Endodermal cell (in vitro differentiated cells): ENCODE measurements at places on chromosomes 4 and X.
A peak's percentile ranks its signal among the peaks of the same experiment; 100 is the strongest.

- no peak for DNase-seq
Measured at GRCh38 chr4:87109945-87110344, 110.5 kb downstream of the KLHL8 start.

- no peak for DNase-seq
Measured at GRCh38 chr4:183297675-183298074, 22.4 kb downstream of the CLDN22 start.

- no peak for DNase-seq
Measured at GRCh38 chr4:30754021-30754420, 33.9 kb downstream of the PCDH7 start.

GRCh38 chr4:158835226-158836001 lies 66.6 kb downstream of the FNIP2 start:
- DNase-seq, result no peak

GRCh38 chrX:2898846-2899512 lies 30.2 kb downstream of the ARSD start:
- DNase-seq, result peak; percentile 38

DNA sequence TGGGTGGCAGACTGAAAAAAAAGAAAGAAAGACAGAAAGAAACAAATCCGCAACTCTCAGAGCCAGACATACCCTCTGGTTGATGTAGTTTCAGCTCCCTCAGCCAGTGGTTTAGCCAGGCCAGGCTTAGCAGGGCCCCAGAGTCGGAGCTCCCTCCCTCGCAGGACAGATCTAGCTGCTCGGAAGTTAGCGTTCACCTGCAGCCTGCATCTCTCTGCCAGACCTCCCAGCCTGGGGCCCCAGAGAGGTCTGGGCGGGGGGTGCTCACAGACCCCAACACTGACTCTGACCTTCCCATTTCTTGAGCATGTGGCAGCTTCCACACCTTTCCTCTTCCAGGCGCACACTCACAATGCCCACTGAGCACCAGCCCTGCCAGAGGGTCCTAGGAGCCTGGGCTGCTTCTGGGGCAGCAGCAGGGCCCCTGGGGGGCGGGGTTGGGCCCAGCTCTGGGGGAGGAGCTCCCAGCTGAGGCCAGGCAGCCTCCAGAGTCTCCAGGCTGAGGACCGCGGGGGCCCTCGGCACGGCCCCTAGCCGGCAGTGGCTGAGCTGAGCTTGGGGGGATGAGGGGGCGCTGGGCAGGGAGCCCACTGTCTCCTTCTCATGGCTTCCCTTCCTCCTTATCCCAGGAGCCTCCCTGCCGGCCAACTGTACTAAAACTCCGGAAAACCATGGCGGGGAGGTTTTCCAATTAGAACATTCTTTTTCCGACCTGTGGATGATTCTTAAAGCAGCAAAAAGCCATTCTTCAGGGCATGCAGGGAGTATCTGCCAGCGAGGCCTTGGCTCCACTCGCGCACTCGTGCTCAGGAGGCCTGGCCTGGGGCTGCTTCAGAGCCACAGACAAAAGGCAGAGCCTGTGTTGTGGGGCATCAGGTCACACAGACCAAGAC lies 4.6 kb upstream of the ZNF185 start:
- DNase-seq, result peak; percentile 68

GRCh38 chrX:24899391-24899790 lies 116.4 kb downstream of the ARX start:
- DNase-seq, result no peak

DNA sequence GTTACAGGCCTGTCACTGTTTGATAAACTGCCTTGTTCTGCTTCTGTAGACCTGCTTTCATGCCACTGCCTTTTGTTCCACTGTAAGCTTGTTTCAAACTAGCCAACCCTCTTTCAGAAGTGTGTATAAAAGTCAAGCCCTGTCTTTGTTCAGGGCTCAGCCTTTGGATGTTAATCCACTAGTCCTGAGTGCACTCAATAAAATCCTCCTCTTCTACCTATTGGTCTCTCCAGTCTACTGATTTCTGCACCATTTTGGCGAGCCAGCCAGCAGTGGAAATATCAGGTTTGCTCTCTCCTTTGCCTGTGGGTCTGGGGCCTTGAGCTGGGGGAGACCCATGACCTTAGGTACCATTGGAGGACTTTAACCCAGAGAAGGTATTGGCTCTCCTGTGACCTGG lies 901.6 kb upstream of the NDST4 start:
- no peak for DNase-seq

DNA sequence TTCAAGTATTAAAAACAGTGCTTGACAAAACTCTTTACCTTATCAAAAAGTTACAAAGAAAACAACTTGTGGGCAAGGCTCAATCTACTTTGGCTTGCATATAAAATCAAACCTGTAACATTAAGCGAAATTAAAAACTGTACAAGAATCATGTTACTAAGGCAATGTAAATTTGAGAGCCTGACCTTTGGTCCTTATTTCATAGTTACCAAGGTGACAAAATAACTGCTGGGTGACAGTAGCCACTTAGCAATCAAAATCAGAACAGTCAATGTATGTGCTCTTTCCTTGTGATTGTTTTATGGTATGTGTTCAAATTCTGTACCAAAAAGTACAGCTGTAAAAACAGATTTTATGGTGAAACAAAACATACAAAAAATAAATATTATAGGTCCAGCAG lies 204.0 kb downstream of the RASL11B start:
- no peak for DNase-seq

DNA sequence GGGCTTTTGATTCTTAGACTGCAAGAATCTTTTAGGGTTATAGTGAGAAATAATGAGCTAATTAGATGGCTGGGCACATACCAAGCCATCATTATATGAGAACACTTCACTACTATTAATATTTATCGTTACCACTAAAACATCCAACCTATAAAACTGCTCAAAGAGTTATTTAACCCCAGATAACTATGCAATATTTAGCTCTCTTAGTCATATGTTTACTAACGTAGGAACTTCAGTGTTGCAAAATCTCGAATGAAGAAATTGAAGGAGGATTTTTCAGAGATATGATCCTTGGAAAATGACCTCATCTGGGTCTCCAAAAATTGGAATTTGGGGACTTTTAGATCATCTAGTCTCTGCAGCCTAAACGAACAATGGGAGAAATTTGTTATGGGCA lies 265.0 kb upstream of the RPS6KA3 start:
- DNase-seq, result no peak

DNA sequence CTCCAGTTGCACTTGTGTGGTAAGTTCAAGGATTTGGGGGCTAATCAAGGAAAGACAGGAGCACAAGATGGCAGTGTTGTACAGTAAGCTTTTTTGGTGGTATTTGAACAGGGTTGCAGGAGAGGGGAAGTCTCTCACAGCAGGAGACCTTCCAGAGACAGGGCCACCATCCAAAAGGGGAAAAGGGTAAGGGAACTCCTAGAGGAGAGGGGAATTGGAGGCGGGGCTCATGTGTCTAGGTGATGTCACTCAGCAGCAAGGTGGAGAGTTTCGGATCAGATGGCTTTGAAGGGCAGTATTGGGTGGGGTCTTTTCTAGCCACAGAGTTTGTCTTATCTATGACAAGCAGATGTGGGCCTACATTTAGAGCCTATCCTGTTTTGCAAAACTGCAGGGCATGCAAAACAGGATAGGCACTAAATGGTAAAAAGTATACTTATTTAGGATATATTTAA lies 13.4 kb upstream of the RNF175 start:
- peak; percentile 80 for DNase-seq

DNA sequence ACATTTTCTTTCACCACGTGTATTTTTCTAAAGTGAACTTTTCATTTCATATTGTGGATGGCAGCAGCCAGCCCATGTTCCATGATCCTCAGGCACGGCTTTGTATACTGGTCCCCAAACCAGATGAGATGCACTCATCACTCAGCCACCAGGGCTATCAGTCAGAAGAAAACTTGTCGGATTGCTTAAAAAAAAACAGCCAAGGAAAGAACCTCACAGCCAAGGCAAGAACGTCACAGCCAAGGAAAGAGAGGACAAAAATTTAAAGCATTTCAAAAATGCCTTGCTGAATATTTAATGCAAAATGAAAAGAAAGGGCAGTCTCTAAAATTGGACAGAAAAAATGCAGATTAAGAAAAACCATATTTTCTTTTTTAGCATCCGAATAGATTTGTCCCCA lies 333.3 kb downstream of the PDGFC start:
- no peak for DNase-seq

DNA sequence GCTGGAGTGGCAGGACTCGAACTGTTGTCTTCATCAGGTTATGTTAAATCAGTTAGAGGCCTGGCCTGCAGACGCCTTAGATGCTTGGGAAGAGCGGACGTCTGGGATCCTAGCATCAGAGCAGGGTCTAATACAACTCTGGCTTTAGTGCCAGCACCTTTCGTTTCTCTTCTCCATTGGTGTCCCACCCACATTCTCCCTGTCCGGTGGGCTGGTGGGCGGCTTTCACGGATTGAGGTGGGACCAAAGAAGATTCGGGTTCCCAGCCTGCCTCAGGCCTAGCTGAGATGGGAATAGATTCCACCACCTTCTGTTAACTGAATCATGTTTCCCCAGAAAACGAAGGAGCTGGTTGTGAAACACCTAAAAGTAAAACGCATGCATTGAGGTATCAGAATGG lies 939 bp downstream of the PDK3 start:
- peak; percentile 50 for DNase-seq

DNA sequence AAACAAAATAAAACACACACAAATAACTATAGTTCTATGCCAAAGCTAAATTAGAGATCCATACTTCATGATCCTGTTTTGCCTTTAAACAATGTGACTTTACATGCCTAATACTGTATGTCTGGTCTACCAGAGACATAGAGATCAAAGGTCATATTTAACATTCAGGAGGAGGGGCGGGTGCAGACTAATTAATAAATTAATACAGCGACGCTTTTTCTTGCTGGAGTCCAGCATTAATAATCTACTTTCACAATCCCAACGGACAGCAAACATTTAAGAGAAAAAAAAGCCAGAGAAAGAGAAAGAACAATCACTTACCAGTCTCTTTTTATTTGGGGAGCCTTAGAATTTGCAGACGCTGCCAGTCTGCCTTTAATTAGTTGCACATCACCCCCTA lies 509 bp downstream of the CXXC4 start:
- no peak for DNase-seq

DNA sequence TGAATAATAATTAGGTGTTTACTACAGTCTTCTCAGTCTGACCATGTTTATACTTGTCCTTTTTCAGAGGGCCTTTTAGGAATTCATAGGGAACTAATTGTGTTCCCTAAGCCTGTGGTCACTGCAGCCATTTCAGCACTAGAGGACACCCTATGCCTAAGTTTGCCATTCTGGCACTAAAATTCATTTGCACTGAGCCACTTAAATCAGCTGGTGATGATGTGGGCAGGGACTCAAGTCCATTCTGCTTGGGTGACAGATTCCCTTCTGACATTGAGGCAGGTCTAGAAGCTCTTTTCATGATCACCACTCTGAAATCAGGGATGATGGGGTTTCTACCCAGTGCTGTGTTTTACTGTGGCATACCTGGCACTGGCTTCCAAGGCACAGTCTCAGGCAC lies 1178.9 kb upstream of the DIAPH2 start:
- DNase-seq, result peak; percentile 73

DNA sequence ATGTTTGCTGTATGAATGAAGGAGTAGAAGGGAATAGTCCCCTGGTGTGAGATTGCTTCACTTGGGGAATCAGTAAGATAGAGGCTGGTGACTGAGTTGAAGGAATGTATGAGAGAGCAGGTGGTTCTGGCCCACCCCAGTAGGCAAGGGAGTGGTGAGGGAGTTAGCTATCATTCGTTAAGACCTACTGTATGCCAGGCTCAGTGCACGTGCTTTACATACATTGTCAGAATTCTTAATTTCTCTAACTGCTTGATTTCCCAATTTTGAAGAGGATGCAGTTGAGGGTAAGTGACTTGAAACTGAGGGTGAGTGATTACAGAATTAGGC lies 700 bp downstream of the VMA21 start:
- DNase-seq, result no peak

- no peak for DNase-seq
Measured at GRCh38 chrX:19725641-19726040, 161.8 kb downstream of the SH3KBP1 start.

DNA sequence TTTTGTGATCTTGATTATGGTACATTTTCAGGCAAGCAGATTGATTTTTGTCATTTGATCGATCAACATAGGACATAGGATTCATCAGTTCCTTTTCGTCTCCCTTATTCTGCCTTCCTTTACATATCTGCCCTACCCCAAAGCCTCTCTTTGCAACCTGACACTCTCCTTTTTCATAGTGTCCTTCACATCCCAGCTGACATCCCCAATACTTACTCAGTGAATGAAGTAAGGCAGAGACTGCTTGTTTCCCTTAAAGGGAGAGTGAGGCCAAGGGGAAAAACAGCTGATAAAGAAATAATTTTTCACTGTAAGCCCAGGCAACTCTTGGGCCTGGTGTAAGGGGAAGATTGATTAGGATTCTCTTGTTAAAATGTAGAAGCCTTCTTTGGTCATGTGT lies 69.8 kb downstream of the GBA3 start:
- no peak for DNase-seq

DNA sequence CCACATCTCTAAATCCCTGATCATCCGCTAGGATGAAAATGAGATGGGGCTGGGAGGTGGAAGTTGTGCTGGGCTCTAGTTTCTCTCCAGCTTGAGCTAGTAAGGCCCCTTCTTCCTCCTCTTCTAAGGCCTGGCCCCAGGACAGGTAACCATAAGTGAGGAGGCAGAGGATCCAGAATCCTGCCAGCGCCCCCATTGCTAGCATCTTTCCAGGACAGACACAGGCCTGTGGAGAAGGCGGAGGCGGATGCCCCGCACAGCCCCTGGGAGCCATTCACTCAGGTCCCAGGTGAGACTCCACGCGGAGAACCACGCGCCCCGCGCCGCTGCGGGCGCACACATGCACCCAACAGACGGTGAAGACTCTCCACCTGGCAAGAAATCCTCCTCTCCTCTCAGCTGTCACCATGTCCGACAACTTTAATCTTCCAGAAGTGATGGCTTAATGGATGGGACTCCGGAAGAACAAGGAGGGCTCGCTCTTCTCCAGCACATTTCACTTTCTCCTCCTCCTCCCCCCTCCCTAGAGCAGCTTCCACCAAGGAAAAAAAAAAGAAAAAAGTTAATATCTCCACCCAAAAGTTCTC lies 793 bp downstream of the ARSJ start:
- DNase-seq, result peak; percentile 75

GRCh38 chrX:122835886-122836285 lies 348.2 kb upstream of the GRIA3 start:
- no peak for DNase-seq

GRCh38 chrX:108000751-108001150 lies 18.6 kb upstream of the TEX13B start:
- DNase-seq, result no peak

- no peak for DNase-seq
Measured at GRCh38 chrX:23012162-23012561, 12.4 kb downstream of the DDX53 start.

- DNase-seq, result peak; percentile 94
Measured at GRCh38 chr4:55321707-55322264, 24.3 kb upstream of the SRD5A3 start.

DNA sequence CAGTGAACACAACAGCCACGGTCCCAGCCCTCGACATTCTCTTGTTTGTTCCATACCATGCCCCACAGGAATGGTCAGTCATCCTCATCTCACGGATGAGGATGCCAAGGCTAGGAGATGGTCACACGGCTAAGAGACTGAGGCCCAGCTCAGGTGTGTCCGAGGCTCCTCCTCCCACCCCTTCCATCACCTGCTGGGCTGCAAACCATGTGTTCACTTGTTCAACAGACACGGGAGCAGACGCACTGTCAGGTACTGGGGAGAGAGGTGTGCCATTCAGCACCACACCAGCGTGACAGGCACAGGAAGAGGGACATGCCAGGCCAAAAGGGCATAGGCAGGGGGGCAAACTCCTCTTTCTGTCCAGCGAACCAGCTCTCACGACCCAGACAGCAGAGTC lies 45.9 kb downstream of the ABLIM2 start:
- no peak for DNase-seq
